ENCODE measurements at places on chromosomes 16 and 17.

- DNase-seq, result no peak
These were observed 2.1 kb downstream of the RAB40C start for GRCh38 chr16:591892-592517.

- DNase-seq, result no peak
These were observed 33.4 kb upstream of the PIK3R6 start for GRCh38 chr17:8900626-8901585.

- DNase-seq, result peak; percentile 38
These were observed 14.7 kb upstream of the KLHDC4 start for GRCh38 chr16:87780385-87780989.

DNA sequence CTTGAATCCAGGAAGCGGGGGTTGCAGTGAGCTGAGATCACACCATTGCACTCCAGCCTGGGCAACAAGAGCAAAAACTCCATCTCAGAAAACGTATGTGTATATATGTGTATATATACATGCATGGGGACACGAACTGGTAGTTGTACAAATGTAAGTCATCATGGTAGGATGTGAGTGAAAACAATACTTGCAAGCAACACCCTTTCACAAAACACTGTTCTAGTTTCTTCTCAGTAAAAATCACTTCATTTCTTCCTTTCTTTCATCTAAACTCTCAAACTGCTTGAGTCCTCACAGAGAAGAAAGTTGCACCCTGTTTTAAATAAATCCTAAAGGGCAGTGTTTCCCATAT is 51.8 kb downstream of the METTL16 start:
- no peak for DNase-seq

DNA sequence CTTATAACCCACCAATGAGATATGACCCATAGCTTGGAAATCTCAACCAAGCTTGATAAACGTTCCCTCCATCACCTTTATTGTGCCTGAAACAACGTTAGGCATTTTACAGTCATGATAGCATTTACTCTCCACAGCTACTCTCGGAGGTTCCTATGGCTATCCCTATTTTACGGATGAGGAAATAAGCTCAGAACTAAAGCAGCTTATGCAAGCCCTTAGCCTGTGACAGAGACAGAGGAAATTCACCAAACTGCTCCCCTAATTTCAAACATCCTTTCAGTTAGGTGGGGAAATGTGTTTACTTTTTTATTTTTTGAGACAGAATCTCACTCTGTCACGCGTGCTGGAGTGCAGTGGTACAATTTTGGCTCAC is 18.7 kb downstream of the DCUN1D3 start:
- DNase-seq, result no peak

All from activated CD8-positive, alpha-beta memory T cell treated with anti-CD3 and anti-CD28 coated beads, Interleukin-2, amount 50 U/mL, for 4 hours (primary cell).